NK-92 treated with Interleukin-12 subunit alpha and Interleukin-12 subunit beta, amount 100 ng/mL, for 24 hours (cell line): ENCODE measurements at places on chromosomes 4 and X.

DNA sequence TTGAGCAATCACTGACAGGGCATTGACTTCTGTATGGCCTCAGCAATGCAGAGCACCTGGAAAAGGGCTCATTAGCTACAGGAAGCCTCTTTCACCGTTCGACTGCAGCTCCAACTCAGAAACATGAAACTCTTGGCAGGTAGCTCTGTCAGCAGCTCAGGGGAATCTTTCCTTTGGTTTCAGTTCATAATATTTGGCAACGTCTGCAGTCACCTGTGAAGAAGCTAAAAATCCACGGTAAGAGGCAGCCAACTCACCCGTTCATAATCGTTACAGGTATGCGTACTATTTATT is 354.9 kb downstream of the CAMK2D start:
- DNase-seq, result no peak

DNA sequence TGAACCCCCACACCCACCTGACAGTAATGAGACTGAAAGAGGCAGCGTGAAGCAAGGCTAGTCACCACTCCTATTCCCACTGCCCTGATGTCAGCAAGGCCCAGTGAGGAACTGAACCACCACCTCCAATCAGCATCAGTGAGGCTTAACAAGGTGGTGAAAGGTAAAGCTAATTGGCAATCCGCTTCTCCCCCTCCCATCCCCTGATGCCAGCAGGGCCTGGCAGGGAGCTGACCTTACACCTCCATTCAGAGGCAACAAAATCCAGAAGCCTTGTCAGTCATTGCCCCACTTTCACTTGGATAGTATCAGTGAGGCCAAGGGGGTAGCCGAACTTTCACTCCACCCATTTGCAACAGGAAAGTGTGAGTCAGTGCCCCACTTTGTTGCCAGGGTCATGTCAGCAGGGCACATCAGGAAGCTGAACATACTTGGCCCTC is 60.8 kb downstream of the AWAT2 start:
- DNase-seq, result no peak

DNA sequence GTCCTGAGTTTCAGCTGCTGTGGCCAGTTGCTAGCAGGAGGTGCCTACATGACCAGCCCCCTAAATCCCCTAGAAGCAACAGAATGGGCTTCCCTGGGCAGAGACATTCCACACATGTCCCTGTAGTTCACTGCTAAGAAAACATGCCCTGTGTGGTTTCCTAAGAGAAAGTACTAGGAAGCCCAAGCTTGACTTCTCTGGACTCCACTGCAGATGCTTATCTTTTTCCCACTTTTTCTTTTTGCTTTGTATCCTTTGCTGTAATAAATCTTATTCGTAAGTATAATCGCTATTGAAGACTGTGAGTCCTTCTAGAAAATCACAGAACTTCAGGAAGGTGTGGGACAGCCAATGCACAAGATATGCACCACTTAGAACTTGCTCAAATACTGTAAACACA is 15.6 kb downstream of the RPGR start:
- no peak for DNase-seq

DNA sequence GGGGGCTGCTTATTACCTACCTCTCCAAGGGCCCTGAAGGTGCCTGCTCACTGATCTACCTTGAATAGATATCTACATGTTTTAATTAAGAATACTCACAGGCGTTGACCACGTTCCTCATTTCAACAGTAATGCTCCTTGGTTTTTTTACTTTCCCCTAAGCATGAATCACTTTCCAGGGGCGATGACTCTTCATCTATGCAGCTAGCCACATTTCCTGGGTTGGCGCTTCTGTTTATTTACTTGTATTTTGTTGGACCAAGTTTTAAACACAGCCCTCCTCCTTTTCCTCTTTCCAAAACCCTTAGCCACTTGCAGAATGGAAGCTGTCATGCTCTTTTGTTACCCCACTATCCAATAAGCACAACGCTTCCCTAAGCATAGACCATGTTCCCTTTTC is 50.8 kb downstream of the CBLL2 start:
- no peak for DNase-seq

DNA sequence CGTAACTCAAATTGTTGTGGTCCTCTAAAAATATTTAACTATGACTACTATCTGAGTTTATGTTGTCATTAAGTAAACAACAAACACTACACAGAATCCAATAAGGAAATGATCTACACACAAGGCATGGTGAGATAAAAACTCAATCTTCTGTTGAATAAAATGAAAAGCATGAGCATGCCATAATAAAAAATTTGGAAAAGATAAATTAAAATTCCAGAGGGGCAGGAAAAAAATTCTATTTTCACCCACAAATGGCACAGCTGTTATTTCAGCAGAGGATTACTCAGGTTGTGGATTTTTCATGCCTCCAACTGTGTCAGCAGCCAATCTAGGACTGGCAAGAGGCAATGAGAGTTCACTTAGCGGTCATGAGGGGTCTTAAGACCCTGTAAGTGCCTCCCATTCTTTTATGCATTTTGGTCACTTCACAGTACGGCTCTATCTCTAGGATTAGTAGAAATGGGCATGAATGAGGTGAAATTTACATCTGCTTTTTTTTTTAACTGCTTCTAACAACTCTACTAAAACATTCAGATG is 639.8 kb upstream of the DIPK2B start:
- DNase-seq, result no peak

- DNase-seq, result no peak
Measured at GRCh38 chr4:116438981-116439729, 646.2 kb downstream of the TRAM1L1 start.

- peak; percentile 60 for DNase-seq
Measured at GRCh38 chrX:20515841-20516461, 249.2 kb upstream of the RPS6KA3 start.

DNA sequence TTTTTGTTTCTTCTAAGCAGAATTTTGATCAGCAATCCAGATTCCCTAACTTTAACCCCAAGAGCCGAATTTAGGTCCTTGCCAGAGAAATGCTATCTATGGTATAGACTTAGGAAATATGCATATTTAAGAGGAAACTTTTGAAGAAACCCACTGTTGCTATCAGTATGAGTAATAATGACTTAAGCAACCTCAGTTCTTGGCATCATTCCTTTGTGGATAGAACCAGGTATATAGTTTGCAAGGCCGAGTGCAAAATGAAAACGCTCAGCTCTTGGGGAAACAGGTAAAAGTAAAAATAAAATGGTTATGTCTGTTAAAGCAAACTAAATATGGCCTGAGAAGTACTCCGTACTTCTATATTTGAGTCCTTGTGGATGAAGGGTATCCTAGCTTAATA is 78.1 kb downstream of the ARSF start:
- no peak for DNase-seq

- DNase-seq, result no peak
Measured at GRCh38 chr4:98688411-98689290, 30.2 kb upstream of the TSPAN5 start.

DNA sequence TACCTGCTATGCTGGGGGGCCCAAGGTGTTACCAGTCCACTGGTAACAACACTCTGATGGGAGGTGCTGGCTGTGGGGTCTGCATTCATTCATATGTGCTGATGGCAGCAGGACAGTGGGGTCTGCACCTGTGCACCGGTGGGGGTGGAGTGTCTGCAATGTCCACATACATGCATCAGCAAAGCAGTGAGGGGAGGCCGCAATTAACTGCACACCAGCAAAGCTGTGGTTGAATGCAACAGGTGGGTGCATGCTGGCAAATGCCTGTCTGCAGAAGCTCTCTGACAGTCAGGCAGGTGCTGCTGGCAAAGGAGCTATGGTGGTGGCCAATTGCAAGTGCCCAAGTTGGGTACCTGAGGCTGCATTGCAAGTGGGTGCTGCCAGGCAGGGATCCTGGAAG is 426.5 kb upstream of the FMR1 start:
- no peak for DNase-seq

DNA sequence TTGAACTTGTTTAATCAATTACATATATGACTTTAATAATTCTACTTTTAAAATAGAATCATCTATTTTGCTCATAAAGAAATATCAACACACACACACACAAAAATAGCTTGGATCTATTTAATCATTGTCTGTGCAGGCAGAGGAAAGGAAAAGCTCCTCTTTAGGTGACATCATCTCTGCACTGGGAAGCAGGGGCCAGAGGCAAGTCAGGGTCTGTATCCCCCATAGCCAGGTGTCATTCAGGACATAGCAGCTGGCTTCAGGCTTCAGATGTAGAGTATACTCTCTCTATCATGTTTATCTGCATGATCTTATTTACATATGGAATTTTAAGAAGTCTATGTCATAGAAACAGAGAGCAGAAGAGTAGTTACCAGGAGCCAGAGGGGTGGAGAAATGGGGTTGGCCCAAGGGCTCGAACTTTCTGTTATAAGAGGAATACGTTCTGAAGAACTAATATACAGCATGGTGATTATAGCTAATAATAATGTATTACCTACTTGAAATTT is 110.4 kb upstream of the LDB2 start:
- DNase-seq, result no peak

DNA sequence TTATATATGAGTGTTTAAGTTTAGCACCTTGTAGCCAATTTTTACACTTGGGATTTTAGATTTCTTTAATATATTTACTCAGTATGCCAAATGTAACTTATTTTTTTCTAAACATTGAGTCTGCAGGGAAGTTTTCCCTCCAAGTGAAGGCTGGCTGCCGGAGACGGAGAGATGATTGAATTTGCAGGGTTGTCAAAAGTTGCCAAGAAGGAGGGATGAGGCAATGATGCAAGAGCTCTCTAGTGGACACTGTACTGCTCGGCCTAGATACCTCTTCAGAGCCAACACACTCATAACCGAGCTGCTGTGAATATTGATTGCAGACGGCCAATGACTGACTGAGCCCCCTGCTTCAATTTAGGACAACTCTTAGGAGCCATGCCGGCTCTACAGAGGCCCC is 318.6 kb upstream of the CASK start:
- no peak for DNase-seq

- DNase-seq, result no peak
Measured at GRCh38 chr4:20337261-20337664, 85.6 kb downstream of the SLIT2 start.

DNA sequence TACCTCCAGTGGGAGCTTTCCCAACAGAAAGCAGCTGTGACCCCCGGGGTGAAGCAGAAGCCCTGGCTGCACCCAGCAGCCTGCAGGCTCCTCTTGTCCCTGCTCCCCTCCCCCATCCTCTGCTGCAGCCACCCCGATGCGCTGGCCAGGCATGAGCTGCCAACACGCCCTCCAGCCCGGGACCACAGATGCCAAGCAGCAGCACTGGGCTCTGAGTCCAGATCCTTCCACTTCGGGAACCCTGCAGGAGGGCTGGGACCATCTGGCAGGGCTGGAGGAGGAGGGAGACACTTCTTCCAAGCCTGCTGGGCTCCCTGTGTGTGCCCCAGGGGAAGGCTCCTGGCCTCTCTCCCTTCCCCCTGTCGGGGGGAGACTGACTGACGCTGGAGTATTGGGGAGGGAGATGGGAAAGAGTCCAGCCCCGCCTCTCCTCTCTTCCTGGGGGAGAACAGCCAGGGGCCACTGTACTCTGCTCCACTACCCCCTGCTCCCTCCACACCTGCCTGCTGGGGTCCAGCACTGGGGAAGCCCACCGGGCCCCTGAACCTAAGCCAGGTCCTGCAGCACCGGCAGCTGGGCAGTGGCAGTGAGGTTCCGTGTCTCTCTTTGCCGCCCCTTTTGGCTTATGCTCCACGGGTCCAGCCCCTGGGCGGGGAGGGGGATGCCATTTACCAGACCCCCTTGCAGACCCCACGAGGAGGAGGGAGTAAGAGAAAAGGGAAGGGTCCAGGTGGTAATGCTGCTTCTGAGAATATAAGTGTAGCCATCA is 55.7 kb downstream of the PPP2R2C start:
- no peak for DNase-seq
